ENCODE measurements at places on chromosomes 4 and X.

- no peak for DNase-seq
Measured at GRCh38 chr4:11014199-11014598, 329.6 kb upstream of the CLNK start.

GRCh38 chr4:67918428-67918827, 34.6 kb upstream of the TMPRSS11D start:
- DNase-seq, result no peak

GRCh38 chr4:98687876-98688275, 29.5 kb upstream of the TSPAN5 start:
- DNase-seq, result no peak

DNA sequence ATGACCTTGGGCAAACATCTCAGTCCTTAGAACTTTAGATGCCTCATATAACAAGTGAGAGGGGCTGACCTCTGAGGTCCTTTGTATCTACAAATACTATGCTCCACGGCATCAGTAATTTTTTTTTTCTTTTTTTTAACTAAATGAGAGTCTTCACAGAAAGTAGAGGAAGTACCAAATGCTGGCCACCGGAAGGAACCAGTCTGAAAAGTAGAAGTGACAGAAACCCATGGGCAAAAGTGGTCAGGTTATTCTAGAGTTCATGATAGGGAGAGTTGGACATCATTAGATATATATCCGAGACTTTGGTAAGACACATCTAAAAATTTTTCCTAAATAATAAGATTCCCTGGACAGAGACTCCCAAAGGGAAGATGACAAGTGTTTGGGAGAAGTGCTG, 53.7 kb downstream of the COQ2 start:
- no peak for DNase-seq

DNA sequence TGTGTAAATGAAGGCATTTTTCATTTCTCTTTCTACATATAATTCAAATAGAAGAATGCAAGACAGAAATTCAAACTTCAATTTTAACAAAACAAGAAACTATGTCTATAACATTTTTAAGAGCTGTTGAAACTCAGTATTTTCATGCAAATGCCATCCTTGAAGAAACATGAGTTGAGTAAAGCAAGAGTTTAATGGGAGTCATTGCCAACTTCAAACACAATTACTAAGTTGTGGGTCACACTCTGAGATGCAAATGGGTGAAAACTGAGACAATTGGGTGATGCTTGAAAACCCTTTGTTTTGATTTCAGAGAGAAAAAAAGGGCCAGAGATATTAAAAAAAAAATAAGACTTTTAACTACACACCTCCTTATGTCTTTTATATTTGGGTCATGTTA, 865.9 kb downstream of the FAT4 start:
- DNase-seq, result no peak

DNA sequence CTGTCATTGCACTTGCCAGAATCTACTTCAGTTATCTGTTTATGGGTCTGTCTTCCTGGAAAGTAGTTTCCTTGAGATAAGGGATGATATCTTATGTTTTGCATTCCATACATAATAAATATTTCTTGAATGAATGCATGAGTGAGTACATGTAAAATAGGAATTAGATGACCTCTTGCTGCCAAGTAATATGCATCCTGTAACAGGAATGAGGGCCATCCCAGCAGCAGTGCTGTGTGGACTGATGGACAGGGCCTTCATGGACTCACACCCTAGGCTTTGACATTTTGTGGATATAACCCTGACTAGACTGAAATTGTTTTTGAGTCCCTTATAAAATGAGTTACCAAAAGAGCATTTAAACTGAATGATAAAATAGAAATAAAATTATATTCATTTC, 77.2 kb upstream of the NEIL3 start:
- no peak for DNase-seq

- DNase-seq, result no peak
Measured at GRCh38 chr4:91118597-91118996, 991.4 kb downstream of the CCSER1 start.

Data from activated T-cell treated with anti-CD3 and anti-CD28 coated beads, Interleukin-2, amount 50 U/mL, for 48 hours (primary cell).